ENCODE measurements at places on chromosomes 12 and 14.

- no peak for DNase-seq
These were observed 41.3 kb upstream of the BCL7A start for GRCh38 chr12:121980191-121980891.

DNA sequence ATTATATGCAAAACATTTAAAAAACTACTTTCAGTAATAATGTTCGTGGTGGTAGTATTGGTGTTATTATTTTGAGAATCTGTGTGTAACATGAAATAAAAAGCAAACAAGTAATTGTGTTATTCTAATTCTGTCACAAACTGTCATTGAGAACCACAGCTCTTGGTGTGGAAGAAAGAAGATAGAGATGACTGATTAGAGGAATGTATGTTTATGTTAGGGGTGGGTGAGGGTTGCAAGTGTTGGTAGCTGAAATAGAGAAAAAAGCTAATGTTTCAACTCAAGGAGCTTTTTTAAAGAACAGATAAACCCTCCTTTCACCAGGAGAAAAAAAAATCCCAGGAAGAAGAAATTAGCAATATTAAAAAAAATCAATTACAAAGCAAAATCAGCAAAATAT, 18.3 kb downstream of the DNM1L start:
- DNase-seq = no peak

DNA sequence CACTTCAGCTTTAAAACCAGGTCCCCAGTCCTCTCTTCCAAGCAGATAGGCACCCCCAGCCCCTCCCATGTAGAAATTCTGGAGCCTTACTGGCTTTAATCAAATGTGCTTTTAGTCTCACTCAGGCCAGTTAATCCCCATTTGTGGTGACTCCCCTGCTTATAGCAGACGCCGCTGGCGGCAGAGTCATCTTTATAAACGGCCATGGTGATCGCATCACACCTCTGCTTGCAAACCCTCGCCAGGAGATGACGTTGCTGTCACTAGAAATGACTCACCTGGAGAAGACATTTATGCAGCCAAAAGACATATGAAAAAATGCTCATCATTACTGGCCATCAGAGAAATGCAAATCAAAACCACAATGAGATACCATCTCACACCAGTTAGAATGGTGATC, 369.3 kb downstream of the VRK1 start:
- DNase-seq = no peak

DNA sequence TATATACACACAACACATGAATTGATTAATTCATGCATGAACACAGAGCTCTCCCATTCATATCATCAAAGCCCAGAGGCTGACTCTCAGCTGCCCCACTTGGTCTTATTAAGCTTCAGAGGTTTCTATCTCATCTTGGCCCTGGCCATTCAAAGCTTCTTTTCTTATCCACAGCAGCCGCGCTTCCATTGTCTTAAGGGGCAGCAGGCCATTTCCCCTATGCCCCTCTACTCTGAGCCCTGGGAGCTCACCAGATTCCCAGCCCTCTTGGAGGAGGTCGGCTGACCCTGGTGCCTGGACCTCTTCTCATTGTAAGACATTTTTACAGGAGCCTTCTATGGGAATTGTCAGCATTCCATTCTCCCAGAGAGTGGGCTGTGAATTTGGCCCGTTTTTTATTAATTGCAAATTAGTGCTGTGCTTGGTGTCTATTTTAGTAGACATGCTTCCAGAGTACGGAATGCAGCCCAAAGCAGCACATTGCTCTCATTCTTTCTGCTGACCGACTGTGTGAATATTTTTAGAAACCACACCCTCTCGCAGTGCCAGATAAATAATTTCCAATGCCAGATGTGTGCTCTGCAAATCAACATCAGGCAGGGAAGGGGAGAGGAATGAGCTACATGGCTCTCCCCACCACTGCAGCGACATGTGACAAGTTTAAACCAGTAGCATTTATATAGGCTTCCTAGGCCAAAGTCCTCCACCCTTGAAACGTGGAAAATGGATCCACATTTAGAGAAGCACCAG, 58.5 kb downstream of the NUAK1 start:
- DNase-seq = no peak

DNA sequence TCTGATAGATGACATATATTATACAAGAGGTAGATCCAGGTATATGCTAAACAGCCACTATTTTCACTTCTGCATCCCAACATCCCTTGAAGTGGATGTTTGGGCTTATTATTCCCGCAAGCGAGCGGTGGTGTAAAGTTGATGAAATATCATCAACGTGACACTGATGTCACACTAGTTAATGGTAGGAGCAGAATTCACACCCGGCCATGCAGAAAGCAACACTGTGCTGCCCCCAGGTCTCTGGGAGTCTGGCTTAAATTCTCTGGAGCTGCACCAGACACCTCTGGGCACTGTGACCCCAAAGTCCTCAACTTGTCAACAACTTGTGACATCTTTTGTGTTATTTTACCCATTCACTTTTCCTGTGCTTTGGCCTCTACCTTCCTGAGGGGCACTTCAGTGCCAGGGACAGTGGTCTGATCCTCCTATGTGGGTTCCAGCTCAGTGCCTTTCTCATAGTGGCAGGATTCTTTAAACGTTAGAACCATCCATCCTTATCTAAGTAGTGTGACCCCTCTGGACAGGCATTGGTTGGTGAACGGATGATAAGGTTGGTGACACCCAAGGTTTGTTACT, 952 bp downstream of the DRAM1 start:
- no peak for DNase-seq

DNA sequence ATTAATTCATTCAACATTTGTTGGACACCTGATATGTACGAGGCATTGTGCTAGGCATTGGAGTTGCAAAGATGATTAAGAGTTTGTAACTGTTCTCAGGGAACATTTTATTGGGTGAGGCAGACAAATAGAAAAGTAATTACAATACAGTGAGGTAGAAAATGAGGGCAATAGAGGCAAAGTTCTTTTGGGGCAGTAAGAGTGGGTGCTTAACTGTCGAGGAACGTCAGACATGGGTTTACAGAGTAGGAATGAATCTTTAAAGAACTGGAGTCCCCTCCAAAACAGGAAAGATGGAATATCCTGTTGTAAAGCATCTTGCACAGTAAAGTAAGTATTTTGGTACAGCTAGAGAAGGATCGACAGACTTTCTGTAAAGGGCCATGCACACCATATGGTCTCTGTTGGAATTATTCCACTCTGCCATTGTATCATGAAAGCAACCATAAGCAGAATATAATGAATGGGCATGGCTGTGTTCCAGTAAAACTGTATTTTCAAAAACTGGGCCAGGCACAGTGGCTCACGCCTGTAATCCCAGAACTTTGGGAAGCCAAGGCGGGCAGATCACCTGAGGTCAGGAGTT, 9.1 kb downstream of the CREBL2 start:
- no peak for DNase-seq

GRCh38 chr12:110079477-110080400, 31.4 kb upstream of the C12orf76 start:
- DNase-seq = peak; percentile 46

DNA sequence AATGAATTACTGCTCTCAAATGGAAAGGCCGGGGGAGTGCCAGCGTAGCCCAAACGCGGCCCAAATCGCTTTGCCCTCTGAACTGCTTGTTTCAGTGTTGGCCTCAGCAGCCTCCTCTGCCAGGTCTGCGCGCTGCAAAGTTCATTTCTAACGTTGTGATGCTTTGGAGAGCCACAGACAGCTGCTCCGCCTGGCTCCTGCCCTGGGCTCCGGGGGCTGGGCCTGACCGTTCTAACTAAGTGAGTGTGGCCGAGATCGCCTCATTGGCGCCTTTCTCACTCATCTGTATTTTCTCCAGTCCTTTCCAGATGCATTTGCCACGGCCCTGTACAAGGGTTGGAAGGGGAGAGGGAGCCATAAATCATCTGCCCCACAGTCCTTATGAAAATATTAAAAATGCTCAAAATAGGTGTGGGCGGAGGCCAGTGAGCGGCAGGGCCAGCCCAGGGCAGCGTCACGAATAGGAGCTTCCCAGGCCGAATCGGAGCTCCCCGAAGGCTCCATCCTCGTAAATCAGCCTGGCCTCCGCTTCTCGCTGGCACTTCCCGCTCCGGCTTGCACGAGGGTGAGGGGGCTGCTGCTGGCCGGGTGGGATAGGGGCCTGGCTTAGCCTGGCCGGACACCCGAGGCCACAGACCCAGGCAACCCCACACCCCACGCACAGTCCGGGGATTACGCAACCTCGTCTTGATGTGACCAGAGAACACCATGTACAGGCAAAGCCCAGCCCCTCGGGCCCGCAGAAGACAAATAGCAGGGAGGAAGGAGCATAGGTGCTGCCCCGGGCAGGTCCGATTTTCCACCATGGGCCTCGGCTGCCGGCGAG, 196.6 kb upstream of the DIO3 start:
- no peak for DNase-seq

- peak; percentile 39 for DNase-seq
These were observed at the start of gene SRRM4 for GRCh38 chr12:118981285-118982211. SRRM4 (plus strand) TSS chr12:118981541; CDS start chr12:118981883, 342 bp downstream.

DNA sequence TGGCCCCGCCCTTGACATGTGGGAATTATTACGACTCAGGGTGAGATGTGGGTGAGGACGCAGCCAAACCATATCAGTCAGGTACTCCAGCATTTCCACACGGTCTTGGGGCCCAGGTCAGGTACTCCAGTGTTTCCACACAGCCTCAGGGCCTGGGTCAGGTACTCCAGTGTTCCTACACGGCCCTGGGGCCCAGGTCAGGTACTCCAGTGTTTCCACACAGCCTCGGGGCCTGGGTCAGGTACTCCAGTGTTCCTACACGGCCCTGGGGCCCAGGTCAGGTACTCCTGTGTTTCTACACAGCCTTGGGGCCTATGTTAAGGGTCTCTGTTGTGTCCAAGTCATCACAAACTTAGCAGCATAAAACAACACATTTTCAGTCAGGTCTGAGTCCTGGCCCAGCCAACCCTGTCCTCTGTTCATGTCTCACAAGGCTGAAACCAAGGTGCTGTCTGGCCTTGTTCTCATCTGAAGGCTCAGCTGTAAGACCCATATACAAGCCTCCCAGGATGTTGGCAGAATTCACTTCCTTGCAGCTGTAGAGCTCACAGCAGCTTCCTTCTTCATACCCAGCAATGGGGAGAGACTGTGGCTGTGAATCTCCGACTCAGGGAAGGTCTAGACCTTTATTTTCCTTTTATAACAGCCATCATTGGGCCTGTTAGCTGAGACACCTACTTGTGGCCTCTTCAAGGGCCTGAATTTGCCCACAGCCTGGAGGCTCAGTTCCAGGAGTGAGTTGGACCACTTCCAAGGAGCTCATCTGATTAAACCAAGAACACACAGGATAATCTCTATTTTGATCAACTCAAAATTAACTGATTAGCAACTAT, 107.6 kb upstream of the SFSWAP start:
- DNase-seq = no peak

DNA sequence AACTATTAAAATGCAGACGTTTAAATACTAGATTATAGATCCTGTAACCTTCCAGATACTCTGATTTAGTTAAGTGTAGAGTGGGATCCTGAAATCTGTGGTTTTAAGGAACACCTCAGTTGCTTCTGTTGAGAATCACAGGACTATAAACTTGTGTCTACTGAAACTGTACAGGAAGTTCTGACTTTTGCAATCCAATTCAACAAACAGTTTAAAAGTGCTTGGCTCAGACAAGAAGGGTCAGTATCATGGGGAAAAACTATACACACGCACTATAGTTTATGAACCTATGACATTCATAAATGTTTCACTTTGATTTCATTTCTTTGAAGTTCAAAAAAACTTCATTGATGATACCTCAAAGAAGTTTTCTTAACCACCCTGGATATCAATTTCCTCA, 13.8 kb downstream of the PDE3A start:
- DNase-seq = no peak

DNA sequence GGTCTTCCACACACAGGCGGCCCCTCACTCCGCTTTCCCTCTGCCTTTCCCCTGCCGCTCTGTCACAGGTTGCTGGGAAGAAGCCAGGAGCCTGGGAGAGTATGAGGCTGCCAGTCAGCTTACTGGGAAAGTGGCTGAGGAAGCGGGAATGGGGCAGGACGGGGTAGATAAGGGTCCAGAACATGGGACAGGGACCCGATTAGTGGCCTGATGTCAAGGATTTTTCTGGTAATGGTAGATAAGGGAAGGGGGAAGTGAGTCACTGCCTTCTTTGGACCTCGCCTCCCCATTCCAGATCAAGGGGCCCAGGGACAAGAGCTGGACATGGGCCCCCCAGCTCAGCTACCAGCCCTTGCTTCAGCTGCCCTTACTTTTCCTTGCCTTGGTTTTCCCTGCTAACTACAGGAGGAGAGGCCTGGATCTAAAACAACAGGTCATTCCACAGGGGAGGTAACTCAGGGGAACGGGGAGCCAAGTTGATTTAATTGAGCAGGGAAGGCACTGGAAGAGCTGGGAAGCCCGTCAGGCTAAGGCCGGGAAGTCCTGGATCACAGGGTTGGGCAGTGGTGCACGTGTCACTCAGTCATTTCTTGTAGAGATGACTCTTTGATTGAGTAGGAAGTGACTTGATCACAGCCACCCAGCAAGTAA, 3.5 kb upstream of the LPAR5 start:
- no peak for DNase-seq

- DNase-seq = no peak
These were observed 3.6 kb downstream of the WNT1 start for GRCh38 chr12:48981757-48982157.

DNA sequence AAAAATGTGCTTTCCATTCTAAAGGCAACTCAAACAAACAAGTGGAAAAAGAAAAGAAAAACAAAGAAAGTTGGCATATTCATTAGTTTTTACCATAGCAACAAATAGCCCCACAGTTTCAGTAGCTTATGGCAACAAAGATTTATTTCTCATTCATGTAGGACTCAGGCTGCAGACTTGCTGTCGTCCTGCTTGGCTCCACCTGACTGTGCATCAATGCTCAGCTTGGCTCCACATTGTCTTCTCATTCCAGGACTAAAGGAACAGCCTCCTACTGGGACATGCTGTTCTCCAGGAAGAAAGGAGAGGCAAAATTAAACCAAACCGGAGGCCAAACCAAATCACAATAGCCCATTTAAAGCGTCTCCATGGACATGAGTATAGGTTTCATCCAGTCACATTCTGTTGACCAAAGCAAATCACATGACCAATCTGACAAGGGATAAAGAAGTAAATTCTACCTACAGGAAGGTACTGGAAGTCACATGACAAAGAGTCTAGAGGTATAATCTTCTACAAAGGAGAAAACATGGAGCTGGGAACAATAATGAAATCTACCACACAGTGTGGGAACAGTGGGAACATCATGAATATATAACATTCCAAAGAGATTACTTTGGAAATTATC, 222.5 kb downstream of the PIK3C2G start:
- no peak for DNase-seq

- DNase-seq = no peak
These were observed 166.3 kb upstream of the RTL1 start for GRCh38 chr14:101069666-101070362.

DNA sequence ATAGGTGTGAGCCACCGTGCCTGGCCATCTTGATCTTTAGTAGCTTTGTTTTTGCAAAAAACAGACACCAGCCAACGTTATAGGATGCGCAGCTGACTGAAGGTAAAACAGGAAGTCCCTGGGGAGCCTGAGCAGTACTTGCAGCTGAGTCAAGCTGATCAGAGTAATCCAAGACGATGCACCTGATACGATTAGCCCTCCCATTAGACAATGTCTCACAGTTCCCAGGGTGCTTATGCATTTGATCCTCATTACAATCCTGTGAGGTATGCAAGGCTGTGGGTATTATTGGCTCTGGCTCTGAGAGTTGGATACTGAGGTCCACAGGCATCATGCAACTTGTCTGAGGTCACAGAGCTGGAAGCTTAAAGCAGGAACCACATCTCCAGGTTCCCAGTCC, 8.1 kb downstream of the KRT18 start:
- no peak for DNase-seq

- no peak for DNase-seq
These were observed 84.2 kb downstream of the AACS start for GRCh38 chr12:125149160-125150108.

GRCh38 chr14:79781882-79782281, 429.4 kb downstream of the DIO2 start:
- DNase-seq = no peak
